Naive thymus-derived CD4-positive, alpha-beta T cell (primary cell): ENCODE measurements at places on chromosomes 7 and 10. TPM values are rescaled to one million over a fixed set of nuclear protein-coding genes. Genes with fewer than 3 reads are reported as not detected.

GRCh38 chr10:5565205-5565545, 40.4 kb downstream of the CALML3 start:
- no peak for DNase-seq
- no peak overlapping the region for H3K4me3 ChIP-seq
- H3K27me3 ChIP-seq, result no peaks in the 10 kb centered on the region
- no peaks in the 10 kb centered on the region for H3K36me3 ChIP-seq
- H3K27ac ChIP-seq, result peak overlapping the region; percentile 83
- peaks cover 3% of the 10 kb centered on the region for H3K4me1 ChIP-seq

The ST8SIA6 gene
- 2.5 TPM for total RNA-seq

DNA sequence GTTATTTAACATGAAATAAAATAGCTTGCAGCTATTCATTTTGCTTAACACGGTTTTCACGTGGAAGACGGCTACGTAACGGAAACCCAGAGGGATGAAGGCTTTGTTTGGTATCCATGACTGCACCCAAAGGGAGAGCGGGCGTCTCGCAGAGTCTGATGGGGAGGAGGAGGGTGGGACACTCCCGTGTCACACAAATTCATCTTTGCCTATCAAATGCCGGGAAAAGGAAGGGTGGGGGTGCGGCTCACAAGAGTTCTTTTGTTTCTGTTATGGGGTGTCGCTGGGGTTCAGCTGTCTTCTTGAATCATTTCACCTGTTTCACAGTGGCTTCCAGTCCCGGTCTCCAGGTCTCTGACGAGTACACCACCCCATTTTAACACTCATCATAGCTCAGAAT, 108.5 kb downstream of the ZRANB1 start:
- no peak overlapping the region for H3K4me3 ChIP-seq
- H3K27me3 ChIP-seq, result no peaks in the 10 kb centered on the region
- no peaks in the 10 kb centered on the region for H3K4me1 ChIP-seq

- no peak overlapping the region for H3K4me3 ChIP-seq
- no peaks in the 10 kb centered on the region for H3K27me3 ChIP-seq
- DNase-seq, result no peak
- H3K27ac ChIP-seq, result no peak overlapping the region
- no peaks in the 10 kb centered on the region for H3K36me3 ChIP-seq
- H3K4me1 ChIP-seq, result no peaks in the 10 kb centered on the region
Observed at GRCh38 chr7:158356454-158356853, 231.2 kb downstream of the PTPRN2 start.

DNA sequence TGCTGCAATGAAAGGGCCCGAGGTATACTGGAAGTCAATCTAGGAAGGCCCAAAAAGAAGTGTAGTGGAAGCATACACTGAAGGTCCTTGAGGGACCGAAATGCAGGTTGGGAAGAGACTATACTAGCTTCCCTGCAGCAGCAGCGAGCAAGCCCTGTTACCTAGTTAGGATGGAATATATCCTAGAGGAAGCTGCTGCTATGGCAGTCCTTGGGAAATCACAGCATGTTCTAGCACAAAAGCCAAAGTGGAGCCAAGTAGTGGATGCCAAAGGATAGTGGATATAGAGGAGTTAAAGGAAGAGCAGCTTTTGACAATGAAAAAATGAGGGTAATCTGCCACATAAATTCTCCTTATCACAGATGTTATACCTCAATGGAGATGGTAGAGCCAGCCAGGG, 123.8 kb upstream of the STARD3NL start:
- DNase-seq, result no peak
- no peak overlapping the region for H3K4me3 ChIP-seq
- H3K27ac ChIP-seq, result no peak overlapping the region
- no peaks in the 10 kb centered on the region for H3K36me3 ChIP-seq
- no peaks in the 10 kb centered on the region for H3K27me3 ChIP-seq

DNA sequence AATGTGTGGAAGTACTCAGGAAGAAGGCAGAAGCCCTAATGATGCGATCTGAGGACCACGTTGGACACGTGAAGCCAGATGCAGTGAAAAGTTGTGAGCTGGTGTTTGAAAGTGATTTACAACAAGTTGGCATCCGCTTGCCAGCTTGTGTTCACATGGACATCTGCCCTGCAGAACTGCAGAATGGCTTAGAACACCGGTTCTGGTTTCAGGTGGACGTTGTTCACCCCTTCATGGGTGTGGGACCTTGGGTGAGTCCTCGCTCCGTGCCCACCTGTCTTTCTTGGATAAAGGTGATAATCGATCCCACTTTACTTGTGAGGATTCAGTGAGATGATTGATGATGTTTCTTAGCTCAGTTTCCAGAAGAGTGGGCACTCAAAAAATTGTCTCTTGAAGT, 53.8 kb downstream of the CAMK1D start:
- no peaks in the 10 kb centered on the region for H3K27me3 ChIP-seq
- no peak overlapping the region for H3K4me3 ChIP-seq
- no peaks in the 10 kb centered on the region for H3K4me1 ChIP-seq
- no peak for DNase-seq
- H3K36me3 ChIP-seq, result no peaks in the 10 kb centered on the region

The TEX36 gene
- total RNA-seq, result not detected

DNA sequence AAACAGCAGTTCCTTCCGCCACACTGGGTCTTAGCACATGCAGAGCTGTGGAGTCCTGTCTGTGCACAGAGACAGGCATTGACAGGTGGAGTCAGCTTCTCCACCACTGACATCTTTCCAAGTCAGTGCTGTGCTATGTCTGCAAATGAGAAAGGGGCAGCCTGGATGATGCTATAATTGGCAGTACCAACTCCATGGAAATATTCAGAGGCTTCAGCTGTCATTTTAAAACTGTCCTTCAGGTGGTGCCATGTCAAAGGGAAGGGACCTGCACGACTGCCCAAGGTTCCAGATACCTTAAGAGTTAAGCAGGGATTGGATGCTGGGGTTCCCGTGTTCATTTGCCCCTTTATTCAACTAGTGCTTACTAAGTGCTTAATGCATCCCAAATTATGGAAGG, 258.0 kb upstream of the PRKCQ start:
- no peak overlapping the region for H3K4me3 ChIP-seq
- no peaks in the 10 kb centered on the region for H3K27me3 ChIP-seq
- H3K36me3 ChIP-seq, result no peaks in the 10 kb centered on the region
- no peaks in the 10 kb centered on the region for H3K4me1 ChIP-seq

DNA sequence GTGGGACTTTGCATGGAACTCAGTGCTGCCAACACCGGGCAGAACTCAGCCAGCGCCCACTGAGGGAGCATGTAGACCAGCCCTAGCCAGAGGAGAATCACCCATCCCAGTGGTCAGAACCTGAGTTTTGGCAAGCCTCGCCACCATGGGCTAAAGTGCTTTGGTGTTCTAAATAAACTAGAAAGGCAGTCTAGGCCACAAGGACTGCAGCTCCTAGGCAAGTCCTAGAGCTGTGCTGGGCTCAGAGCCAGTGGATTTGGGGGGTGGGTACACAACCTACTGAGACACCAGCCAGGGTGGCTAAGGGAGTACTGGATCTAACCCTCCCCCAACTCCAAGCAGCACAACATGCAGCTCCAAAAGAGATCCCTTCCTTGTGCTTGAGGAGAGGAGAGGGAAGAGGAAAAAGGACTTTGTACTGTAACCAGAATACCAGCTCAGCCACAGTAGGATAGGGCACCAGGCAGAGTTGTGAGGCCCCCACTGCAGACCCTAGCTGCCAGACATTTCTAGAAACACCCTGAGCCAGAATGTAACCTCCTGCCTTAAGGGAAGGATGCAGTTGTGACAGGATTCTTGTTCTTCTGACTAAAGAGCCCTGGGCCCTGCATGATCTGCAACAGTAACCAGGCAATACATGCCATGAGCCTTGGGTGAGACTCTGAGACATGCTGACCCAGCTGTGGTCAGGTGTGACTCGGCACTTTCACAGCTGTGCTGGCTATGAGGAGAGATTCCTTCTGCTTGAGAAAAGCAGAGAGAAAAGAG, 24.4 kb downstream of the GSDME start:
- H3K27ac ChIP-seq, result no peak overlapping the region
- peaks cover 12% of the 10 kb centered on the region for H3K4me1 ChIP-seq
- no peaks in the 10 kb centered on the region for H3K36me3 ChIP-seq

DNA sequence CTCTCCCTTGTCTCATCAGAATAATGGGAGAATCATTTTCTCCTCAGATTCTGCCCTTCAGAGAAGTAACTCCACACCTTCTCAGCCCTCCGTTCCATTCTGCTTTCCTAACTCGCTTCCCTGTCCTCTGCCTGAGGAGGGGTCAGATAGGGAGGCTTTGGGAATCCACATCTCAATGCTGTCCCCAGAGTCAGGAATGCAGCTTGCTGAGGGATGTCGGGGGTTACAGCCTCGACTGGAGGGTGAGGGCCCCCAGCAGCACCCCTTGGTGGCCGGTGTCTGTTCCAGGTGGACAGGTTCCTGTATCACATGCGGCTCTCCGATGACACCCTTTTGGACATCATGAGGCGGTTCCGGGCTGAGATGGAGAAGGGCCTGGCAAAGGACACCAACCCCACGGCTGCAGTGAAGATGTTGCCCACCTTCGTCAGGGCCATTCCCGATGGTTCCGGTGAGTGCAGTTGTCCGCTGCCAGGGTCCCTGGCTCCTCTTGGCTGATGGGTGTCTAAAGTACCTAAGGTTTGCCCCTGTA, 6.9 kb downstream of the HKDC1 start:
- H3K4me3 ChIP-seq, result no peak overlapping the region
- no peak overlapping the region for H3K27ac ChIP-seq
- no peaks in the 10 kb centered on the region for H3K36me3 ChIP-seq
- no peak for DNase-seq

The GNGT1 gene
- not detected for total RNA-seq

DNA sequence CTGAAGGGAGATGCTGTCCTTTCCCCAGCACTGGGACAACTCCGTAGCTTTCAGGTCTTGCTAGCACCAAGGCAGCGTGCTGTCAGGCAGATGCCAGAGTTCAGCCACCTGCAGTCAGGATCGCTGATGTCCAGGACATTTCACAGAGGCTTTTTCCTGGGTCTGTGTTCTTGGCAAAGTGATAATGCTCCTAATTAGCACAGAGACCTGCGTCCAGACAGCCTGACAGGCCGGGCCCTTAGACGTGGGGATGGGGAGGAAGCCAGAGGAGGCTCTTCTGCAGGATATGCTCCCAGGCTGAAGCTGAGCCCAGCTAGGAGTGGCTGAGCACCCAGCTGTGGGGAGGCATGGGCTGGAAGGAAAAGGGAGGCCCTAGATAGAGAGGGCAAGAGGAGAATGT, 82.5 kb upstream of the TBX20 start:
- H3K36me3 ChIP-seq, result no peaks in the 10 kb centered on the region
- no peaks in the 10 kb centered on the region for H3K27me3 ChIP-seq
- no peaks in the 10 kb centered on the region for H3K4me1 ChIP-seq
